ENCODE measurements at places on chromosomes 12 and 14.

DNA sequence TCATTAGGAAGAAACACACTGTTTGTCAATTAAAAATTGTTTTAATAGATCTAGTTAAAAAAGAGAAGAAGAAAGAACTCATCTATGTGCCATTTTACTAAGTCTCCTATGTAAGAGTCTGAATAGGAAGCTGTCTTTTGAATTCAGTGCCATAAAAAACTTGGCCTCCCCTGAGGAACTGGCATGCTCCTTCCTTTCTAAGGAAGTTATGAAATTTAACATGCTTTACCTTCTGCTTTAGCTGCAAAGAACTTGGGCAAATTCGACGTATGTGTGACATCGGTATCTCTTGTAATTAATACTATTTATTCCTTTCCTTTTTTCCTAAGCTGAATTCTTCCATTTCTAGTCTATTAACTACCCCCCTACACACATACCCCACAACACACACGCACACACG lies 12.5 kb downstream of the TM7SF3 start:
- no peak overlapping the region for H3K4me3 ChIP-seq
- no peaks in the 10 kb centered on the region for H3K27me3 ChIP-seq
- H3K27ac ChIP-seq = no peak overlapping the region
- DNase-seq = no peak
- peaks cover 39% of the 10 kb centered on the region for H3K36me3 ChIP-seq
- H3K4me1 ChIP-seq = peaks cover 20% of the 10 kb centered on the region

- H3K36me3 ChIP-seq = no peaks in the 10 kb centered on the region
- no peak overlapping the region for H3K27ac ChIP-seq
- no peak overlapping the region for H3K4me3 ChIP-seq
- peaks cover 8% of the 10 kb centered on the region for H3K27me3 ChIP-seq
Observed at GRCh38 chr14:73251516-73252215, 14.4 kb downstream of the PAPLN start.

GRCh38 chr12:123519141-123520001 lies 14.1 kb downstream of the RILPL1 start:
- no peak overlapping the region for H3K27ac ChIP-seq
- peaks cover 2% of the 10 kb centered on the region for H3K4me1 ChIP-seq
- DNase-seq = no peak

DNA sequence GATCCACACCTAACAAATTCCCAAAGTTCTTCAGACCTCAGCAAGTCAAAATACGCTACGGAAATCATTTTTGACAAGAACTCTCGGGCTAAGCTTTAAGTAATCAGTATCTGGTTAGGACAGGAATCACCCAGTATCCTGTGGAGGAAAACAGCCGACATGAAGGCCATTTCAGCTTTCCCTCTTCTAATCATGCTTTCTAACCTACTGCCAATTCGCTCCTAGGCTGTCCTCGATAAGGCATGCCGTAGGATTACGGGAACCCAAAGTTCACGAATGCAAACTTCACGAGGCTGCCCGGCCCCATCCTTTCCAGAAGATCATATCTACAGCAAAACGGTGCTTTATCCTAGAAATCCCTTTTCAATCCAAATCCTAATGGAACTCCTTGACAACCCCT lies 81.8 kb upstream of the PTPRB start:
- H3K4me1 ChIP-seq = peaks cover 3% of the 10 kb centered on the region
- peaks cover 6% of the 10 kb centered on the region for H3K27me3 ChIP-seq
- no peak for DNase-seq
- H3K4me3 ChIP-seq = no peak overlapping the region

DNA sequence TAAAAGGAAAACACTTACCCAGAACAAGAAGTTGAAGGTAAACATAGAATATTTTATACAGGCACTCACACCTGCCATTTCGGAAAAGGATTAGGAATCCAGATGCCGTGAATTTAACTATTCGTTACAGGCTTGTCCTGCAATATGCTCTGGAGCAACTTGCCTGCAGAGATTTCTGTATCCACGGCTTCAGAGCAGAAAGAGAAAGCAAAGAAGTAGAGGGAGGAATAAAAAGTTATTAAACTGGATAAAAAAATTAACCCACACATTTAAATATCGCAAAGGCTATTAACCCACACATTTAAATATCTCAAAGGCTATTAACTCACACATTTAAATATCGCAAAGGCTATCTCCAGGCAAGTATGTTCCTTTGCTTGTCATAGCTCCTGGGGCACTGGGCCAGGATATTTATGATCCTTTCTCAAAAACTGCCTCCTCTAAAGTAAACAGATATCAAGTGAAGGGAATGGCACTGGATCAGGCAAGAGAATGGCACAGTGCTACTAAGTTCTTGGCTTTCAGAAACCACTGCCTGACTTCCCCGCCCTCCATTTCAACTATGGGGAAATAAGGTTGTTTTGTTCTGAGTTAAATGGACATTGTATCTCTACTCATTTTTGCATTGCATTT lies at the start of gene TSPAN8:
TSPAN8 (minus strand) TSS at position 399 of the 633 bp plus-strand sequence; CDS start at position 78, 321 bp downstream.
- no peaks in the 10 kb centered on the region for H3K36me3 ChIP-seq
- no peak within 1 kb of the TSS for H3K27ac ChIP-seq
- H3K4me1 ChIP-seq = no peaks in the 10 kb centered on the region
- no peak for DNase-seq
- no peak within 1 kb of the TSS for H3K4me3 ChIP-seq

All from activated T-helper 2 cell treated with anti-CD3 and anti-CD28 coated beads, Interferon-gamma antibody, Interleukin-2, Interleukin-4, amounts not matched to agents 10 μg/mL and 5 μg/mL and 100 μg/mL, durations not matched to agents 14 hours and 24 hours and 36 hours (primary cell).